Natural killer cell treated with Interleukin-12 subunit alpha and Interleukin-12 subunit beta and Interleukin-15 and Interleukin-18, amount 100 ng/mL, for 72 hours (primary cell): ENCODE measurements at places on chromosomes 16 and 17. TPM values are rescaled to one million over a fixed set of nuclear protein-coding genes. Genes with fewer than 3 reads are reported as not detected.

DNA sequence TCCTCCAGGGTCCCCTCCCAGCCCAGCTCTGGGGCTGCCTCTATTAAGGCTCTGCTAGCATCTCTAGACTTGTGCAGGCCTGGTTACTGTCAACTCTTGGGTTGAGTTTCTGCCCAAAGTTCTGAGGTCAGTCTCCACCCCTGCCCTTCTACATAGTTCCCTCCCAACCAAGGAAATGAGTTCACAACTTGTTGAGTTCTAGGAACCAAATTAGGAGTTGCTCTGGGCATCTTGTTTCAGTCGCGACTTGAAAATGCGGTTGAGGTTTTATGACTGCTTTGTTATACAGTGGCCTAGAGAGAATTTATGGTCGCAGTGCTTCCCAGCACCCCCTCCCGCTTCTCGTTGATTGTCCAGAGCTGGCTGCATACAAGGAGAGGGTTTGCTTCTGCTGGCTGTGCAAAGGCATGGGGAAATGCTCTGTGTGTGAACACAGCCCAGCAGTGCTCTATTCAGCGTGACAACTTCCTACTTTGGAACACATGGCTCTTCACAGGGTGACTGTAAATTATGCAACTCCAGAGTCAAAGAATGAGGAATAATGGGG, 20.2 kb downstream of the GNAO1 start:
- no peak overlapping the region for H3K27ac ChIP-seq
- no peak overlapping the region for H3K4me3 ChIP-seq
- no peaks in the 10 kb centered on the region for H3K4me1 ChIP-seq

DNA sequence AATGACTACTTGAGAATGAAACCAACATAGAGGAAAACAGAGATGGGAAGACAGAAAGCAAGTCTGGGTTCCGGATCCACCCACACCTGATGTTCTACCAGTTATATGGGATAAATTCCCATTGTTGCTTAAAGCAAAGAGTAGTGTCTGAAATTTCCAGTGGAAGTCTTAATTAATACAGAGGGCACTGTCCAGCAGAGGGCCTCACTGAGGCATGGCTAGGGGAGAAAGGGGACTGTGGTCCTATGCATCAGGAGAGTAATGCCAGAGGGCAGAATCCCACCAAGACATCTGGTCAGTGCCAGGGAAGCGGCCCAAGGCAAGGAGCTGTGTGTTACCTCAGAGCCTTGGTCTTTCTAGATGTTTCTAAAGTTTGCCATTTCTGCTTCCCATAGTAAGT, 7.5 kb upstream of the UMOD start:
- H3K27me3 ChIP-seq = peaks cover 42% of the 10 kb centered on the region
- H3K36me3 ChIP-seq = no peaks in the 10 kb centered on the region
- no peak overlapping the region for H3K4me3 ChIP-seq
- H3K27ac ChIP-seq = no peak overlapping the region

DNA sequence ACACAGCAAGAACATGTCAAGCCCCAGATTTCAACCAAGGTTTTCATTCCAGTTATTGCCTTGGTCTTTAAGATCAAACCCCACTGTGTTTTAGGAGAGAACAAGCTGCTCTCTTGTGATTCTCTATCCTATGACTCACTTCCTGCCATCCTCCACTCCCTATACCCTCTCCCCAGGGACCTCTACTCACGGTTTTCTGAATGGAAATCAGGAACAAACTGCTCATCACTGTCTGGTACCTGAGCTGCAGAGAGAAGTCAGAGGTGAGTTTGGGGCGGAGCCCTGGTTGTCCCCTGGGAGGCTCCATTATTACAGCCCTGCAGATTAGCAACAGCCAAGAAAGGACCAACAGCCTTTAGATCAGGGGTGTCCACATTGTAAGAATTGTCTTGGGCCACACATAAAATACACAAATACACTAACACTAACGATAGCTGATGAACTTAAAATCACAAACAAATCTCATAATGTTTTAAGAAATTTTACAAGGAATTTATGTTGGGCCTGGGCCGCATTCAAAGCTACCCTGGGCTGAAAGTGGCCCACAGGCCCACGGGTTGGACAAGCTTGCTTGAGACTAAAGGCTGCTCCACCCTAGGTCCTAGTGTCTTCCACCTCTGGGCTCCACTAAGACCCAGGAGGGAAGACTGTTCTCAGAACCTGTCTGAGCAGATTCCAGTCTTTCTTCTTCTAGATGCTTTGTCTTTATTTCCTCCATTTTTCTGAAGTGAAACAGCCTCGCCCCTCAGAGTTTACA, 9.7 kb downstream of the ETV4 start:
- H3K4me1 ChIP-seq = no peaks in the 10 kb centered on the region
- no peak overlapping the region for H3K4me3 ChIP-seq
- H3K27ac ChIP-seq = no peak overlapping the region

GRCh38 chr17:70144260-70144846, 25.0 kb upstream of the KCNJ2 start:
- no peak overlapping the region for H3K4me3 ChIP-seq
- H3K36me3 ChIP-seq = no peaks in the 10 kb centered on the region

DNA sequence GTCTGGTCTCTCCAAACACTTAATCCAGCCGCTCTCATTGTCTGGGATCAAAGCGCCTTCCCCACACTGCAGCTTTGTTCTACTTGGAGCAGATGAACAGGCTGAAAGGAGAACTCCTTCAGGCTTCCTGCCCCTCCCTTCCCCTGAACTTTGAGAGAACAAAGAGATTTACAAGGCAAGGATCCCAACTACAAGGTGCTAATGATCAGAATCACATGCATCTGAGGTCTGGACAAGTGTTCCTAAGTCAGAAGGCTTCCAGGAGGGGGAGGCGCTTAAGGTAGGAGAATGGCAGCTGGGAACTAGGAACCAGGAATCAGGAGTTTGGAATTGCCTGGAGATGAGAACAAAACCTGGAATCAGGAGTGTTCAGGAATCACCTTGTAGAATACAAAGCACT, 606.3 kb upstream of the CDH11 start:
- peaks cover 10% of the 10 kb centered on the region for H3K27me3 ChIP-seq
- DNase-seq = no peak
- no peaks in the 10 kb centered on the region for H3K36me3 ChIP-seq

DNA sequence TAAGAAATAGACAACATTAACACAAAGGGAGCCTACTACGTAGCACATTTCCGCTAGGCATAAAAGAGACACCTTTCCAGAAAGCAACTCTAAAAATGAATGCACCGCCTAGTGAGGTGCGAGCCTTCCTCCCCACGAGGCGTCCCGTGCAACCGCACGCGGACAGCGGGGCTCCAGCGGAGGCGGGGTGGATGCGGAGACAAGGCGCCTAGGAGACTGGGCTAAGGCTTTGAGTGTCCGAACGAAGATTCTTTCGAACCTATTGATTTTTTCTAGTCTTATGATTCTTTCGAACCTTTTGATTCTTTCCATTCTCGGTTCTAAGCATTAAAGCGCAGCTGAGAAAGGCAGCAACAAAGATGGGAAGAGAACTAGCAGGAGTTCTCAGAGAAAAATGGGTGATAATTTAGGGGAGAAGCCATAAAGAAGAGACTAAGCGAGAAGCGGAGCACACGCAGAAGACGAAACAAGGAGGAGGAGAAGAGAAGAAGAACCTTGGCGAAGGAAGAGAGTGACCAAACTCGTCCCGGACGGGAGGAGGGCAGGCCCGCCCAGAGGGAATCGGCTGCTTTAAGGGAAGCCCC, 394 bp upstream of the CPD start:
- peak overlapping the region; percentile 90 for H3K27ac ChIP-seq
- H3K36me3 ChIP-seq = peaks cover 6% of the 10 kb centered on the region
- peaks cover 7% of the 10 kb centered on the region for H3K27me3 ChIP-seq
- DNase-seq = peak; percentile 84
- peaks cover 65% of the 10 kb centered on the region for H3K4me1 ChIP-seq

- peaks cover 15% of the 10 kb centered on the region for H3K27me3 ChIP-seq
- H3K27ac ChIP-seq = no peak overlapping the region
- no peaks in the 10 kb centered on the region for H3K4me1 ChIP-seq
- H3K4me3 ChIP-seq = no peak overlapping the region
These were observed 46.7 kb upstream of the LHX1 start for GRCh38 chr17:36890398-36891168.

- no peak overlapping the region for H3K27ac ChIP-seq
- peaks cover 26% of the 10 kb centered on the region for H3K27me3 ChIP-seq
- H3K4me1 ChIP-seq = peaks cover 3% of the 10 kb centered on the region
- H3K4me3 ChIP-seq = no peak overlapping the region
- DNase-seq = no peak
These were observed 61.2 kb upstream of the MPHOSPH6 start for GRCh38 chr16:82231008-82231787.

- no peaks in the 10 kb centered on the region for H3K27me3 ChIP-seq
- no peaks in the 10 kb centered on the region for H3K36me3 ChIP-seq
- no peak for DNase-seq
These were observed 34.7 kb upstream of the VPS4A start for GRCh38 chr16:69276148-69277115.

DNA sequence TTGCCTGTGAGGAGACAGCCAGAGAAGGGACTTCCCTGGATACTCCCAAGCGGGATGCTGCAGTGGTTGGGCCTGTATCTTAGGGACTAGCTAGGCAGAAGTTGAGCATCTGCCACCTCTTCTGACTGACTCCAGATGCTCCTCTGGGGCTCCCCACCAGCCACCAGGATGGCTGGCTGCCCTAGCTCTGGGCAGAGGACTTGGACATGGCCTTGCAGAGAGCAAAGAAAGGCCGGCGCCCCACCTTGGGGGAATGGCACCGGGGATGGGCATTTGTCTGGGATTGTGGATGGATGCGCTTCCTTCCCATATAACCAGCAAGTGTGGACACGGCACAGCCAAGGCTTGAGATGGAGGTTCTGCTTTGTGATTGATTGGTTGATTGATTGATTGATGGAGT, 69.0 kb downstream of the OR1D5 start:
- peaks cover 8% of the 10 kb centered on the region for H3K36me3 ChIP-seq
- H3K4me3 ChIP-seq = no peak overlapping the region
- no peak for DNase-seq
- H3K4me1 ChIP-seq = no peaks in the 10 kb centered on the region
- no peaks in the 10 kb centered on the region for H3K27me3 ChIP-seq
- no peak overlapping the region for H3K27ac ChIP-seq

DNA sequence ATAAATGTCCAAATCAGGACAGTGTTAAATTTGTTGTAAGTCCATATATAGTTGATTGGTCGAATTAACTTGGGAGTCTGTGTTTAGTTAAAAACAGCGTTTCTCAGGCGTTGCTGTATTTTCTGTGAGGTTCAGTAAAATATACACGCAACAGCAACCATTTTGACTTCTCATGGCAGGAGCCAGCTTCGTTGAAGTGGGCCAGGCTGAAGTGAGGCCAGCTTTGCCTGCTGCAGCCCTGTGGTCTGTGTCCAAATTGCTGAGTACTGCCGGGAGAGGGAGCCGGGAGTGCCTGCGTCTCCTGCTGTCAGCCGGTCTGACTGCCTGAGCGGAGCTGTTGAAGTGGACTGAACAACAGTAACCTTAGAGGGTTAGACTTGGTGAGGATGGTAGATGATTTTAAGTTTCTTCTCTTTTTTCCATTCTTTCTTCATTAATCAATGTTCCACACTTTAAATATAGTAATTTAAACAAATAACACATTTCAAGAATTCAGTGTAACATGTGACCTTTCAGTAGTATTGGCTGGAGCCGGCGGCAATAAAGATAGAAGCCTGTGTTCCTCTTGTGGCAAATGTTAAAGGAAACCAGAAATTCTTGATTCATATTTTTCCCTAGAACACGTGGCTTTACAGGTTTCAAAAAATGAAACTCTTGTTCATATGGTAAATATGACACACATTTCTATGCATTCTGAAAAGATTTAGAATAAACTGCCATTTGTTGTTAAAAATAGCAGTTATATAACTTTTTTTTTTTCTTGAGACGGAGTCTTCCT, 37.0 kb upstream of the ZNF750 start:
- no peak for DNase-seq
- no peak overlapping the region for H3K4me3 ChIP-seq
- peaks cover 35% of the 10 kb centered on the region for H3K4me1 ChIP-seq
- peaks cover 3% of the 10 kb centered on the region for H3K27me3 ChIP-seq

GRCh38 chr16:31704138-31704537, 169.5 kb upstream of the ZNF267 start:
- no peak overlapping the region for H3K4me3 ChIP-seq
- DNase-seq = no peak
- no peaks in the 10 kb centered on the region for H3K27me3 ChIP-seq
- peaks cover 29% of the 10 kb centered on the region for H3K4me1 ChIP-seq
- H3K36me3 ChIP-seq = peaks cover 11% of the 10 kb centered on the region

- no peak for DNase-seq
- no peak overlapping the region for H3K4me3 ChIP-seq
- no peak overlapping the region for H3K27ac ChIP-seq
- peaks cover 9% of the 10 kb centered on the region for H3K4me1 ChIP-seq
- H3K36me3 ChIP-seq = no peaks in the 10 kb centered on the region
These were observed 8.5 kb upstream of the ZC3H18 start for GRCh38 chr16:88561485-88562359.

GRCh38 chr16:56191156-56191815, at the start of gene GNAO1:
GNAO1 (plus strand) TSS chr16:56191489; CDS start chr16:56192236, 747 bp downstream.
- peak within 1 kb of the TSS; percentile 76 for H3K4me3 ChIP-seq
- H3K27ac ChIP-seq = no peak within 1 kb of the TSS
- no peaks in the 10 kb centered on the region for H3K36me3 ChIP-seq
- no peak for DNase-seq
- H3K27me3 ChIP-seq = peaks cover 31% of the 10 kb centered on the region

DNA sequence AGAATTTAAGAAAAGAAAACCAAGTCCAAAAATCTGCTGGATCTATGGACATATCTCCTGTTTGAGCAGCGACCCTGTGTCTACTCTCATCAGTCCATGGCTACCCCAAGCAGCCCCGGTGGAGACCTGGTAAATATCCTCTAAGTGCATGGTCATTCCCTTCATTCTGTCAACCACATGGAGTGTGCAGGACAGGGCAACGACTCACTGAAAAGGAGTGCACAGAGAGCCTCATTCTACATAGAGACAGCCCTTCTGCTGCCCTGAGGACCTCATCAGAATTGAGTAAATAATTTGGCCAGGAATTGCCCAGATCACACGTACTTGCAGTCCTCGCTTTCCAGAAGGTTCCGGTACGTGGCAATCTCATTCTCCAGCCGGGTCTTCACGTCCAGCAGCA, 3.0 kb downstream of the KRT38 start:
- no peaks in the 10 kb centered on the region for H3K36me3 ChIP-seq
- DNase-seq = no peak
- no peak overlapping the region for H3K27ac ChIP-seq
- H3K4me1 ChIP-seq = no peaks in the 10 kb centered on the region
- H3K4me3 ChIP-seq = no peak overlapping the region

- peaks cover 21% of the 10 kb centered on the region for H3K36me3 ChIP-seq
- peak overlapping the region; percentile 96 for H3K27ac ChIP-seq
- H3K27me3 ChIP-seq = no peaks in the 10 kb centered on the region
- peaks cover 60% of the 10 kb centered on the region for H3K4me1 ChIP-seq
These were observed 1.4 kb downstream of the STAT5A start for GRCh38 chr17:42289611-42290181.

The TXNL4B gene
- 28.8 TPM for total RNA-seq

The DBF4B gene
- 18.0 TPM for total RNA-seq

The TBC1D3C gene
- not detected for total RNA-seq

The C16orf96 gene
- total RNA-seq = not detected

The CFAP97D1 gene
- total RNA-seq = not detected
